ENCODE measurements at places on chromosomes 7 and 10.

- DNase-seq: no peak
Measured at GRCh38 chr10:47058961-47059391, 147.7 kb downstream of the PTPN20 start.

GRCh38 chr7:17340655-17341054 lies 42.2 kb downstream of the AHR start:
- no peak for DNase-seq

DNA sequence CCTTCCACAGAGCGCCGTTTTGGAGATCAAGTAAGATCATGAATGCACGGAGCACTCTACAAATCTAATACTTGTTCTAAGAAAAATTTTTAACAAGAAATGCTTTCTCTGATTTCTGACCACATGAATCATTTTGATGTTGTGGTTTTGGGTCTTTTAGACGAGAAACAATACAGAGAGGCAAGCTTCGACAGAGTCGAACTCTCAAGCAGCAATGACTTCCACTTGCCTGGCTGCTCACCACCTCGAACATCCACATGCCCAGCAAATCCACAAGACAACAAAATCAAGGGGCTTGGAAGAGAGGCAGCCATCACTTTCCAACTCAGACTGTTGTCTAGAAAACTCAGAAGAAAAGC lies 69.4 kb upstream of the GSDME start:
- DNase-seq: no peak

GRCh38 chr10:6919077-6919476 lies 339.0 kb upstream of the PRKCQ start:
- no peak for DNase-seq

- DNase-seq: no peak
Measured at GRCh38 chr10:128416231-128416630, 290.0 kb upstream of the MKI67 start.

GRCh38 chr7:138247568-138248333 lies 171.5 kb downstream of the AKR1D1 start:
- no peak for DNase-seq

GRCh38 chr7:109844362-109844761 lies 1246.6 kb upstream of the LRRN3 start:
- DNase-seq: peak; percentile 56

DNA sequence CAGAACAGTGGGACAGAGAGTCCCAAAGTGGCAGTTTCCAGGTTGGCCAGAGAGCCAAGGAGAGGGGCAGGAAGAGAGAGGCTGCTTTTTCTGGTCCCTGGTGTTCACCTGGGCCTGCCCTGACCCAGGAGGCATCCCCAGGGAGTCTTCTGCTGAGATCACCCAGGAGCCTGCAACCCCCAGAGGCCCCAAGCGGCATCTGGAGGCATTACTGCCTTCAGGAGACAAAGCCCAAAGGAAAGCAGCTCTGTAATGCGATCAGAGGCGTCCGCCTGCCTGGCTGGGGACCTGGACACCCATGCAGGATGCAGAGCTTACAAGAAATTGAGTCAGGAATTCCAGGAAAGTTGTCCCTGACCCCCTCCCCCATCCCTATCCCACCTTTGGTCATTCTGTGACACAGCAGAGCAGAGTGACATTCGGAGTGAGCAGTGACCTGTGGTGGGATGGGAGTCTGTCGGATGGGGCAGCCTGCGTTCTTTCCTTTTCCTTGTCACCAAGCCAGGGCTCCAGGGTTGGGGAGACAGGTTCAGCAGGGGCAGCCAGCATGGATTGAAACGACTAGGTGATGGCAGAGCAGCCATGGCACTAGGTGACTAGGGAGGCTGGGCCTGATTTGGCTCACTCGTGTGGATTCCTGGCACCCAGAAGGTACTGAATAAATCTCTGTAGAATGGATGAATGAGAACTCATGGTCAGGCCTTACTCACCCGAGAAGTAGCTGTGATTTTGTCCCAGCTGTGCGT lies 10.4 kb downstream of the UNC5B start:
- no peak for DNase-seq

GRCh38 chr7:10429511-10429910 lies 544.2 kb upstream of the PHF14 start:
- no peak for DNase-seq

GRCh38 chr10:66455304-66455703 lies 470.5 kb upstream of the LRRTM3 start:
- no peak for DNase-seq

DNA sequence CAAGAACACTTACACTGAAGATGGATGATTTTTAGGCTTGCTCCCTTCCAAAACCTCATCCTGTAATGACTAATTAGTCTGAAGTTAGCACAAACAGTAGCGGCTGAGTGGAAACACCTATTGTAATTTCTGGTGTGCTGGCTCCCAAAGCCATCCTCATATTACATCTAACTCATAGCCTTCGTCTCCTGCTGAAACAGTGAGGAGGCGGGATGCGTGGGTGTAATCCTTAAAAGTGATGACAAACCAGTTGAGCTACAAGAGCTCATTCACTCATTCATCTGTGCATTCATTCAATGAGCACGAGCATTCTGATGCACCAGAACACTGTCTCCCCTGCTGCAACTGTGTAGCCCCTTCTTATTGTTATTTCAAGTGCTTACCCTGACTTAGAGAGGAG lies 235.3 kb downstream of the CALN1 start:
- DNase-seq: no peak

- DNase-seq: no peak
Measured at GRCh38 chr7:111517549-111517951, 44.7 kb downstream of the IMMP2L start.

GRCh38 chr7:110130669-110131068 lies 960.3 kb upstream of the LRRN3 start:
- no peak for DNase-seq

DNA sequence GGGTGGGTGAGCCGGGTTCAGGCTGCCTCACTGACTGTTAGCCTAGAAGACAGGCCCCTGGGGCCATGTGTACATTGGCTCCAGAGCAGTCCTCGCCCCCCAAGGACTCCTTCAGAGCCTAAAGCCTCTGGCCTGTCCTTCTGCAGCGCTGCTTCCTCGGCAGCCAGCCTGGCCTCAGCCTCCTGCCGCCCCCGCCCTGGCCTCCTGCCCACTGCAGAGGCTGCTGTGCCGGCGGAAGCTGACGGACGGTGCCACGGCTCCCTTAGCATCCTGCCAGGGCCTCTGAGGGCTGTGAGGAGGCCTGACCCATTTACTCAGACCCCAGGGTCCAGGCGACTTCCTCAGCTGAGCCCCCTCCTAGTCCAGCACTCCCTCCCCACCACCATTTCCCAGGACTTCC lies 4.9 kb downstream of the SRRM3 start:
- no peak for DNase-seq

DNA sequence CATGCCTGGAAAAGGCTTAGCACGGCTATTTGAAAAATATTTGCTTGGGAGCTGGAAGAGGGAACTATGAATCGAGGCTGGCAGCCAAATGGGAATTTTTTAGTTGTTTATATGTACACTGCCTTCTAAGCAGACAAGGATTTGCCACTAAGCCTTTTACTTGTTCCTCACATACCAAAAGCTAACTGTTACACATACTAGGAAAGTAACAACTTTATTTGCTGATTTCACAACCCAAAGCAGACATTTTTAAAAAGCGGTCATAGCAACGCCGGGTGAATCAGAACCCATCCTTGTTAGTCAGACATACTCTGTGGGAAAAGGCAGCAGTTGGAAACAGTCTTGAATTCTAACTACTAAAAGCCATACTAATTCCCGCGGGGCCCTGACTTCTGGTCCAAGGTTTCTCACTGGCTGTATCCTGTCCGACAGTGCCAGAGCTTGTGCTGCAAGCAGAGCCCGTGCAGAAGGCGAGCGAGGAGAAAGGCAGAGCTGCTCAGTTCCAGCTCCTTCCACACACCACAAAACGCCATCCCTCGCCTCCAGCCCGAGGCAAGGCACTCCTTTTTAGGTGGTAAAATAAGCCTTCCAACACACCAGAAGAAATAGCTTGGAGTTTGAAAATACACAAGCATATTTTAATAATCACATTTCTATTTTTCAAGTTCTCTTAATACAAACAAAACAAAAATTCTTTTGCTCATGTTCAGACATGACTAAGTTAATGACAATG lies 89.2 kb downstream of the RNF216 start:
- DNase-seq: peak; percentile 37

GRCh38 chr7:82472966-82473365 lies 29.4 kb upstream of the CACNA2D1 start:
- DNase-seq: no peak

DNA sequence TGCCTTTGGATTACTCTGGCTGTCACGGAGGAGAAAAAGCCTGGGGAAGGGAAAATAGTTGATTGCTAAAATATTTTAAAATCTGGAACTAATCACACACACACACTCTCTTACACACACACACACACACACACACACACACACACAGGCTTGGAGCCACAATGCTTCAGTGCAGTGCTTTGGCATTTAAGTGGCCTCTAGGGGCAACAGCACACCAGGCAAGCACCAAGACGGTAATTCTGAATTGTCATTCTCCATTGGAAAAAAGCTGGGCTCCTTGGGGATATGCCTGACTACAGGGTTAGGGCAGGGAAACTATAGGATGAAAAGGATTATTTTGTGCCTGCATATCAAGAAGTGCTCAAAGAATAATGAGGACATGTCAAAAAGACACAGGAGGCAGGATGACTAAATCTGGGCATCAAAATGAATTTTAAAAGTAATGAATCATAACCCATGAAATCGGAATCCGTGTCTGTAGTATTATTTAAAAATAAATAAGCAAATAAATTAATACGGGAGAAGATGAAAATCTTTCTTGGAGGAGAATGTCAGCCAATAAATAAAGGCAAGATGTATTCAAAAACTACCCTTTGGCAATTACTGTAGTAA lies 30.4 kb upstream of the DDC start:
- DNase-seq: peak; percentile 73

- DNase-seq: no peak
Measured at GRCh38 chr10:114963908-114964307, 25.9 kb downstream of the TRUB1 start.

GRCh38 chr7:81470724-81471379 lies 299.0 kb downstream of the HGF start:
- DNase-seq: no peak

DNA sequence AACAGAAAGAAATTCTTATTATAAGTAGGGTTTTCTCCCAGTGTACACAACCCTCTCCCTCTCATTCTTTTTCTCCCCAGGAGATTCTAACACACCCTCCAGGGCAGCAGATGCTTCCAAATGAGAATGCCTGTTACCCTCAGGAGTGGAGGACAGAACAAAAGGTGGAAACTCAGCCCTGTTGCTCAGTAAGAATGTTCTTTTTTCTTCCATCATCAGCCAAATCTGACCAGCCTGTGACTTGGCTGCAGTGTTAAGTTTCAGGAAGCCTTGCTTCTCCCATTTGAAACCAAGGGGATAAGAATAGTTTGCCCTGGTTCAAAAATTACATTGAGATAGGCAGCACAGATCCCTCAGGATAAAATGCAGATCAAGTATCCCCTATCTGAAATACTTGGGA lies 77.5 kb upstream of the EEPD1 start:
- no peak for DNase-seq

DNA sequence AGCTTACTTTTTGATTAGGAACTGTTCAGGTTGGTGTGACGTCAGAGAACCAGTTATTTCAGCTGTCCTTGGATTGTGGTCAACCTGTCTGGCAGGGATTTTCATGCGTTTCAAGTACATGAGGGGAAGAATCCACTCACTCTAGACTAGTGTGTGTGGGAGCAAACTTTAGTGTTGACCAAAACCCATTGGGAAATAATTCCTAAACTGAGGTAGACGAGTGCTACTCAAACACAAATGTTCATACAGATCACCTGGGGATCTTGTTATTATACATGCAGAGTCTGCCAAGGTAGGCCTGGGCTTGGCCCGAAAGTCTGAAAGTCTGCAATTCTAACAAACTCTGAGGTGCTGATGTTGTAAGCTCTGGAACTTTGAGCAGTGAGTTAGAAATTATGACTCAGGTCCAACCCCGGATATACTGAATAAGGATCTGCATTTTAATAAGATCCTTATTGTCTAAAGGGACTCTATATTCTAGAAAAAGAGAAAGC lies 111.1 kb upstream of the CREB5 start:
- peak; percentile 15 for DNase-seq
